ENCODE measurements at places on chromosomes 11 and 22.

GRCh38 chr11:106961518-106961917 is 56.8 kb downstream of the GUCY1A2 start:
- DNase-seq = no peak

DNA sequence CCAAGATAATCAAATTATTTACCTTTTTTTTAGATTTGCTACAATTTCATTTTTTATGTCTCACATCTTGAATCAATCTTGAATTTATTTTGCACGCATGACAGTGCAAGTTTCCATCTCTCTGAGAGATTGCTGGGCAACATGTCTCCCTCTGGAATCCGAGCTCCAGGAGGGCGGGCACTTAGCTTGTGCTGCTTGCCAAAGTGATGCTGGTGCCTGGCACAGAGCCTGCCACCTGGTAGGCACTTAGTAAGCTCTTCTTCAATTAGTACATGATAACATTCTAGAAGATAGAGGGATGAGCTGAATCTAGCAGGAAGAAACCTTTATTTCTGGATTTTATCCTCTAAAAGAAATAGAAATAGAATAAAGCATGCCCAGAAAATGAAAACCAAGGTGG is 27.5 kb upstream of the OR9I1 start:
- DNase-seq = no peak

- no peak for DNase-seq
Measured at GRCh38 chr11:103881584-103881983, 154.9 kb upstream of the DDI1 start.

DNA sequence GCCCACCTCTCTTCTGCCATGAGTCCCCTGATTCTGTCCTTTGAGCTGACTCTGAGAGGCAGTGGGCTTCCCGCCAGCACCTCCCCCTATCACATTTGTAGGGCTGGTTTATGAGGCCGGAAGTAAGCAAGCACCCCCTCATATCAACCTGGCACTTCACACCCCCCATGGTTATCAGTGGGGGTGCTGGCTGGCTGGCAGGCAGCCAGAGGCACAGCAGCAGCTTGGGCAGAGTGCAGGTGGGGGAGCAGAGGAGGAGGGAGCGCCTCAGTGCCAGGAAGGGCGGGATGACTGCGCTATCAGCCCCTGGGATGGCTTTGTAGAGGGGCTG is 22.9 kb upstream of the CHRM4 start:
- DNase-seq = no peak

DNA sequence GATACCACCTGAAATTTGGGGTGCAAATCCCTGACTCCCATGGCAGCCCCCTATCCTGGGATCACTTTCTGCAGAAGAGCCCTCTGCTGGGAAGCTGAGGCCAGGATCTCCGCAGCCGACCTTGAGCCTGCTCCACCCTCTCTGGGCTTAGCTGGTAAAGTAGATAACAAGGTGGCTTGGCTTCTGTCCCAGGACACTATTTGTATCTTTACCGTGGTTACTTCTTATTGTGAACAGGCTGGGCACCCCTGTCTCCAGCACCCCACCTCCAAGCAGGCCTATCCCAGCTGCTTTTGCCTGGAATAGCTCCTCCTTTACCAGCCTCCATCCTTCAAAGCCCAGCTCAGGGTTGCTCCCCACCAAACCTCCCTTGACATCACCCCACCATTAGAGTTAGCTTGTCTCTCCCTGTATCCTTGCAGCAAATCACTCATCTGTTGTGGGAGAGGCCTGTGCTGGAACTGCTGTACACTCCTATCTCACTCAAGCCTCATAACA is 35.2 kb upstream of the P2RY2 start:
- DNase-seq = no peak

DNA sequence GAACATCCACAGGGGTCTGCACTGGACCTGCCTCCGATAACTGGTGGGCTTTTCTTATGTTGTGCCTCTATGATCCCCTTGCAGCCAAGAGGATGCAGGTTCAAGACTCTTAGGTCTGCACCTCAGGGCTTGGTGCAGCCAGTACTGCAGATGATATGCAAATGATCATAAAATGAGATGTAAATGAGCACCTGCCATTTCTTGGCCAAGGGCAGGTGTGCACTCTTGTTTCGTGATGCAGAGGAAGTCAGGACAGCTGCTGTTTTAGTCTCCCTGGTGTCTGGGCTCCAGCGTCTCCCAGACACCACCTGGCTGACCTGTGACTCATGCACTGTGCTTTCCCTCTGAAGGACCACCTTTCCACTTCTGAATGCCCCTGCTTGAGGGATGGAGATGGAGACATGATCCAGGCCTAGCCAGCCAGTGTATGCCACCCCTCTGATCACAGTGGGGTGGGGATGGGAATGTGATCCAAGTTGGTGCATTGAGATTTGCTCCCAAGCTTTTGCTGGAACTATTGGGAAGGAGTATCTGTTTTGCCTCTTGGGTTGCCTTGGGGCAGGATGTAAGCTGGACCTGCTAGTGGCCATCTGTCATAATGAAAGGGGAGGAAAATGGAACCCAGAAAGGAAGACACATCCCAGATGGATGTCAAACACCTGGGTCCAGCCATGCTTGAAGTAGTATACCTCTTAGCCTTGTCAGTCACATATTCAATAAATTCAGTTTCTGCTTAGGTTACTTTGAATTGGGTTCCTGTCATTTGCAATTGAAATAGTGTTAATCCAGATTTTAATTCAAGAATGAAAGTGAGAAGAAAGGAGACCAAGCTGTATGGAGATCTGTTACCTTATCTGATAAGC is 3.3 kb upstream of the KCNJ11 start:
- no peak for DNase-seq

GRCh38 chr22:18103527-18104269 is 6.9 kb upstream of the TUBA8 start:
- DNase-seq = peak; percentile 50

DNA sequence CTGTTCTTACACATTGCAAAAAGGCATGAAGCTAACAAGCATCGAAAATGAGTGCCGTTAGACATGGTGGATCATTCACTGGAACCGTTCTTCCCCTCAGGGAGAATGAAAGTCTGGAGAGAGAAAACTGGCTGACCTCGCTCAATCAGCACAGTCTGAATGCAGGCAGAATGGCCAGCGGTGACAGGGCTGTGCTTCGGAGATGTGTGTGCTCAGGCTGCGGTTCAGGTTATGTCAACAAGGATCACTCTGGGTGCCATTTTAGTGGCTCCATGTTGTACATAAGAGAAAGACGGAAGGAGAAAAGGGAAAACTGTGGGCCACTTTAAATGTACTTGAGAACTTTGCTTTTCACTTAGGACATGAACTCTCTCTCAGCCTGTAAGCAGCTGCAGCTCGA is 749.8 kb upstream of the ARHGAP42 start:
- DNase-seq = no peak

DNA sequence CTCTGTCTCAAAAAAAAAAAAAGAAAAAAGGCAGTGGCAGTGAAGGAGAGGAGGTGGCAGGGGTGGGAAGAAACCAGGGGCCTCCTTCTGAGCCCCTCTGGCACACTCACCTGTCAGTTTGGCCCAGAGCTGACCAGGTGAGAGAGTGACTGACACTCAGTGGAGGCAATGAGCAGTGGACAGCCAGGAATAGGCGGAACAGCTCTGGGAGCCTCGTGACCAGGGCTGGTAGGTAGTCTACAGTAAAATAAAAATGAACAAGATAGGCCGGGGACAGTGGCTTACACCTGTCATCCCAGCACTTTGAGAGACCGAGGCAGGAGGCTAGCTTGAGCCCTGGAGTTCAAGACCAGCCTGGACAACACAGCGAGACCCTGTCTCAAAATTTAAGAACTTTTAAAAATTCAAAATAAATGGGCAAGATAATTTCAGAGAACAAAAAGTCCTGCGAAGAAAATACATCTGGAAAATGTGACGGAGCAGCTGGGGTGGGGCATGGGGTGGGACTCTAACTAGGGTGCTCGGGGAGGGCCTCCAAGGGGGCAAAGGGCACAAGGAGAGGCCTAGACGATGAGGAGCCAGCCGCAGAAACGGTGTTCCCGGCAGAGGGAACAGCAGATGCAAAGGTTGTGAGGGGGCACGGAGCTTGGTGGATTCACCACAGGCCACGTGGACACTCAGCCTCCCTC is 3.8 kb upstream of the PDXP start:
- no peak for DNase-seq

DNA sequence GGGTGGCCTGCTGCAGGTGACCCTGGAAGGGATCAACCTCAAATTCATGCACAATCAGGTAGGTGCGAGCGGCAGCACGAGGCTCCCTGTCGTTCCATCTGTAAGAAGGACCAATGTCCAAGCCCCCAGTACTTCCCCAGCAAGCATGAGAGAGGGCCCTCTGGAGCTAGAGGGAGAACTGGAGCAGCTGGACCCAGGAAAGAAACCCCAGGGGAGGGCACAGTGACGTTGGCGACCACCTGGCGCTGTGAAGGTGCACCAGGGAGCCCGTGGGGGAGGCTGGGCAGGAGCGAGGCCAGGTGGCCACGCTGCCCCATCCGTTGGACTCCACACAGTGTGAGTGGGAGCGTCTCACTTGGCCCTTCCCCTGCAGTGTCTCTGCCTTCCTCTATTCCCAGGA is 28.0 kb downstream of the MYBPC3 start:
- no peak for DNase-seq

DNA sequence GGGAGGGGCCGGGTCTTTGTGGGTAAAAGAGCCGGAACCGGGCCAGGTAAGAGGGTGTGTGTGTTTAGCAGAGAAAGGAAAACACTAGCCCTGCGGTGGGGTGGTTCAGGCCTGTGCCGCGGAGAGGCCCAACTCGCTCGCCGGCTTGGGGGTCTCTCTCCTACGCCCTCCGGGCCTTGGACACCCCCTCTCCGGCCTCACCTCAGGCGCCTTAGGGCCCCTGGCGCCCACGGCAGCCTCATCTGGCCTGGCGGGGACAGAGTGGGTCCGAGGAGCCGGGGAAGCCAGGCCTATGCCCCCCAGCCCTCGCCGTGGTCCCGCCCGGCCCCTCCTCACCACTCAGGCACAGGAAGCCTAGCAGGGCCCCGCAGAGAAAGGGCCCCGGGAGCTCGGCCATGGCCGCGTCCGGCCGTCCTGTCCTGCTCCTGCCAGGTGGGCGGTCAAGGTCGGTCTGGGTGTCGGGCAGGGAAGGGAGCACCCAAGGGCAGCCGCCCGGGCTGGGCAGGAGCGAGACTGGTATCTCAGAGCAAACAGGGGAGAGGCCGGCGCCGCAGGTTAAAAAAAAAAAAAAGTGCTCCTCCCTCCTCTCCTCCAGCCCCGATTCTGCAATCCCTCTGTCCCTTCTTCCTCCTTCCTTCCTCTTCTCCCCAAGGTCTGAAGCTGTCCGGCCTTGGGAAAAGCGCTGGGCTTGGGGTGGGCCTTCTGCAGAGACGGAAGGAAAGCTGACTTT is at the start of gene VSIG2:
Gene VSIG2, minus strand, starts transcription at position 515 of the 730 bp plus-strand sequence. Its CDS starts 118 bp downstream, at position 397.
- DNase-seq = no peak

DNA sequence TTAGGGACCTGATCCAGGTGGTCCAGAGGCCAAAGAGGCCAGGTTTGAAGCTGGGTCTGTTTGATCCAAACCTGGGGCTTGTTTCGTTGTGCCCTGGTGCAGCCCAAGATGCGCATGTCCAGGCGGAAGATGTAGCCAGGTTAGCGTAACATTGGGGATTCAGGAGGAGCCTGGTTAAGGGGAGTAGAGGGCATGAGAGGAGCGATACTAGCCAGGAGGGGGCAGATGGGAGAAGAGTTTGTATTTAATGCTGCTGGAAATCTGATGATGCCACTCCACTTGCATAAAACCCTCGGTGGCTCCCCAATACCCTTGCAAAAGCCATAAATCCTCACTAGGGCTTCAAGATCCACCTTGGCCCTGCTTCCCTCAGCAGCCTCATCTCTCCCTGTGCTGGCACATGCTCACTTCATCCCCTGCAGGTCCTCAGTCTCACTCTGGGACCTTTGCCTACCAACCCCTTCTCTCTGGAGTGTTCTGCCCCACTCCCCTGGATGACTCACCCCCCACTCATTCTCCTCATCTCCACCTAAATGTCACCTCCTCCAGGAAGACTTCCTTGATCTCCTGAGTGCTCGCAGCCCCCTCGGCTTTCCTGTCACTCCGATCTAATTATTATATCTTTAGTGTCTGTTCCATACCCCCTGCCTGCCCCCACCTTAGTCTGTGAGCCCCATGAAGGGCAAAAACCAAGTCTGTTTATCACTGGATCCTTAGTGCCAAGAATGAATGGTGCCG is 95.9 kb downstream of the MIAT start:
- DNase-seq = no peak

GRCh38 chr22:30314915-30315314 is 11.8 kb downstream of the TBC1D10A start:
- DNase-seq = peak; percentile 63

DNA sequence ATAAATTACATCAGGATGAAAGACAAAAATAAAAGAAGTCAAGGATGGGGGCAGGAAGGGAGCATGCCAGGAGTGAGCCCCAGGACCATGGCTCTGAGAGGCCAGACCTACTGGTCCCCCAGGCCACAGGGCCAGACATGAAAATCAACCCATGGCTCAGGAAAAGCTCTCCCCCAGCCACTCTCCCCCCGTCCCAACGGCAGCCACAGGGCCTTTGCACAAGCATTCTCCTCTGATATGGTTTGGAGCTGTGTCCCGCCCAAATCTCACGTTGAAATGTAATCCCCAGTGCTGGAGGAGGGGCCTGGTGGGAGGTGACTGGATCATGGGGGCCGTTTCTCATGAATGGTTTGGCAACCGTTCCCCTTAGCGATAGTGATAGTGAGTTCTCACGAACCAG is 80.8 kb upstream of the ANO1 start:
- no peak for DNase-seq

All from stimulated activated CD8-positive, alpha-beta memory T cell treated with anti-CD3 and anti-CD28 coated beads, Interleukin-4, amount 100 ng/mL, for 48 hours (primary cell).